ENCODE measurements at places on chromosomes 16 and 17.

GRCh38 chr16:50204453-50205108 is 51.5 kb downstream of the TENT4B start:
- ATAC-seq, result no peak

DNA sequence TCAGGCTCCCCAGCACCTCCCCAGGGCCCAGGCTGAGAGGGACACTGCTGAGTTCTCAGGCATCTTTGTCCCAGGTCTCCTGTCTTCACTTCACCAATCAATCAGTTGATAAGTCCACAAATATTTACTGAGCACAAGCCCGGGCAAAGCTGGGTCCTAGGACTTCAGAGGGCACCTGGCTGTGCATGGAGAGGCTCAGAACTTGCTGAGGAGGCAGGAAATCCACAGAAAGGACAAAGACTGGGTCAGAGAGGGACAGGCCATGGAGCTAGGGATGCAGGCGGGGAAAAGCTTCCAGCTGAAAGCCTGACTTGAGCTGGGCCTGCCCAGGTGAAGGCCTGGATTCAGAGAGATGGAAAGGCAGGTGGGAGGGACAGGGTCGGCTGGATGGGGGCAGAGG is 33.2 kb upstream of the C1QL1 start:
- ATAC-seq, result no peak

GRCh38 chr17:81488276-81488860 is 24.2 kb downstream of the ACTG1 start:
- peak; percentile 0 for ATAC-seq

GRCh38 chr16:64773638-64774037 is 348.2 kb downstream of the CDH11 start:
- no peak for ATAC-seq

GRCh38 chr17:72090108-72090507 is 30.7 kb upstream of the SOX9 start:
- no peak for ATAC-seq

DNA sequence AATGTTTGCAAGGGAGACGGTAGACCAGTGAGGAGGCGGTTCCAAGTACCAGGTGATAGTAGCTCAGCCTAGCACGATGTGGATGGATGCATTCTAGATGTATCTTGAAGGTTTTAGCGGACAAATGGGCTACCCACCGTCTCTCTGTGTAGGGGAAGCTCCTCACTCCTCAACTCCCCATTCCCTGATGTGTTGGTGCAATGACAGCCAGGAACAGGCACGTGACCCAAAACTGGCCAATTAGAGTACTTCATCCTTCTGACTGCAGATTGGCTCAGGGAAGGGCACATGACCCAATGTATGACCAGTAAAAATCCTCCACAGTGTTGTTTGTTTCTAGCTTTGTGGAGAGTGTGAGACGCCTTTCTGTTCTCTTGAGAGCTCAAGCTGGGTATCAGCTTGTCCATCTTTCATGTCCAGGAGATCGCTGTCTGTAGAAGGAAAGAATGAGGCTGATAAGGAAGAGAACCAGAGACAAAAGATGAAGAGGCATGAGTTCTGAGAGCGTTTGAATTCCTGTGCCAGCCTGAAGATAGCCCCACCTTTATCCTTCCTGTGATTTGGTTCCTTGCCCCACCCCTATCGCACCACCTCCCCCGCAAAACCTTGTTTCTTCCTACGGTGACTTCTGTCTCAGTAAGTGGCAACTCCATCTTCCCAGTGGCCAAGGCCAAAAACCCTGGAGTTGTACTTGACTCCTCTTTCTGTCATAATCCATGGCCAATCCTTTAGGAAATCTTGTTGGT is 2.3 kb upstream of the BORCS6 start:
- ATAC-seq, result peak; percentile 67

GRCh38 chr17:45040459-45040858 is 11.0 kb downstream of the DCAKD start:
- ATAC-seq, result no peak

- ATAC-seq, result no peak
Observed at GRCh38 chr17:38591759-38592241, 14.0 kb downstream of the SRCIN1 start.

DNA sequence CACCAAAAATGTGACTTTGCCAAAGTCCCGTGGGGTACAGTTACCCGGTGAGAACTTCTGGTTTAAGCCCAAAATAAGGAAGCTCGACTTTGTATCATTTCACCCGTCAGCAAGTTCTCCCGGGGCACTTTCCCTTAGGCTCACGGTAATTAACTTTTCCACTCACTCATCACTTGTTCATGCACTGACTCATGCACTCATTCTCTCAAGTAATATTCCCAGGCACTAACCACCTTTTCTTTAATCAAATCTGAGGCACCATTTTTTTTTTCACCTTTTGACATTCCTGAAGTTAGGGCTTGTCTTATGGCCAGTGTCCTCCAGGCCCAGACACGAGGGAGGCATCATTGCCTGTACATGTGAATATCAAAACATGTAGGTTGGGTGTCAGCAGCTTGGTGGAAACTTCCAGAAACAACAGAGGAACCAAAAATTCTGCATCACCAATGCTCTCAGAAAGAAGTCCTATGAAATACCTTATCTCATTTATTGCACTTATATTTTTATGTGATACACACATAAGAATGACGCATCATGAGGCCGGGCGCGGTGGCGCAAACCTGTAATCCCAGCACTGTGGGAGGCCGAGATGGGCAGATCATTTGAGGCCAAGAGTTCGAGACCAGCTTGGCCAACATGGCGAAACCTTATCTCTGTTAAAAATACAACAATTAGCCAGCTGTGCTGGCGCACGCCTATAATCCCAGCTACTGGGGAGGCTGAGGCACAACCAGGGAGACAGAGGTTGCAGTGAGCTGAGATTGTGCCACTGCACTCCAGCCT is 36.1 kb upstream of the ATP2C2 start:
- no peak for ATAC-seq

DNA sequence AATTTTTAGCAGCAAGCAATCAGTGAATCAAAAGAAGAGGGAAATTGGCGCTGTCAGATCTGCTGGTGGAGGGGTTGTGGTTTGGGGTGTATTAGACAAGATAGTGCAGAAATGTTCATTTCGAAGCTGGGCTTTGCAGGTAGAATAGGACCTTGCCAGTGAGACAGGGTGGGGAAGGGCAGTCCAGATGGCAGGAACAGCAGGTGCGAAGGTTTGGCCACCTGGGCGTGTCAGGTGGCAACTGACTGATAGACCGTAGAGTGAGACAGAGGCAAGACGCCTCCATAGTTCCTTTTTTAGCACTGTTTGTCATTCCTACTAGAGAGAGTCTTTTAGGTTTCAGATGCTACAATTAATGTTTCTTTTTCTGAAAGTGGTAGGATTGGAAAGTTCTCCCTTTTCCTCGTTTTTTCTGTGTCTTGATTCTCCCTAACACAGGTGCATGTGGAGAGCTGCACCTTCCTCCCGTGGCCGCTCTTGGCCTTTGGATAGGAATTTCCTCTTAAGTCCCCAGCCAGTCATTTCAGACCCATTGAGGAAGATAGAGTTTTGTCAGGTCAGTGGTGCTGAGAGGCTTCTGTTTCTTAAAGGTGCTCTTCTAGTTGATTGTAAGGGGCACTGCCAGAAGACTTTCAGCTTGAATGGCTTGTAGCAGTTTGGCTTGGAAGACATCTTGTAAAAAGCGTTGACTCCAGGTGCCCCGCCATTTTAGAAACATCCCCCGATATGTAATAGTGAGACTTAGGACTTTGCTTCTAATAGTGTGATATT is 315.6 kb downstream of the SNX29 start:
- ATAC-seq, result no peak

DNA sequence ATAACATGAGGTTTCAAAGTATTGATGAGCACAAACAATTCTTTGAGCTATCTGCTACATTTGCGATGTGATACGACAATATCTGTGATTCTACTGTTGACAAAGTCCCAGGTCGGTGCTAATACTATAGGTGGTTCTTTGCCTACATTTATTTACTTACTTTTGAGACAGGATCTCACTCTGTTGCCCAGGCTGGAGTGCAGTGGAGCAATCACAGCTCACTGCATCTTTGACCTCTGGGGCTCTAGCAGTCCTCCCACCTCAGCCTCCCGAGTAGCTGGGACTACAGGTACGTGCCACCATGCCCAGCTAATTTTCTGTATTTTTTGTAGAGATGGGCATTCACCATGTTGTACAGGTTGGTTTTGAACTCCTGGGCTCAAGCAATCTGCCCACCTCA is 343.4 kb downstream of the SHISA9 start:
- no peak for ATAC-seq

DNA sequence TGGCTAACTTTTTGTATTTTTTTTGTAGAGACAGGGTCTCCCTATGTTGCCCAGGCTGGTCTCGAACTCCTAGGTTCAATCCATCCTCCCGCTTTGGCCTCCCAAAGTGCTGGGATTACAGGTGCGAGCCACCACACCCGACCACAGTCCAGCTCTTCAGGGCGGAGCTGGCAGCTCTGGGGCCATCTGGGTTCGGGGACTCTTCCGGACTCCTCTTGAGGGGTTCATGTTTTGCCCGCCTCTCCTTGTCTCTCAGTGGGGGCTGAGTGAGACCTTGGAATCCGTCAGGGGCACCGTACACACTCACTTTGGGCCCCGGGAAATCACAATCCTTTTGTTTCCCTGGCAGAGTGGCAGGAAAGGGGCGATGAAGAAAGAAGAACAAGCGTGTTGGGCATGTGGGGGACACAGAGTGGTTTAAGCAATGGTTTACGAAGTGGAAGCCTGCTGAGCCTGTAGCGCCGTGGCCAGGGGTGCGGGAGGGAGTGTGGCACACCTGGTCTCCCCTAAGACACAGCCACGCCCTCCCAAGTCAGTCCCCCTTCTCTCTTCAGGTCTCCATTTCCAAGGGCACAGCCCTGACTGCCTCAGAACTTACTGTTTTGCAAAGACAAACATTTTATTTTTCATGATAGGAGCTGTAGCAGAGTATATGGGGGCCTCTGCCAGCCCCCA is 26.1 kb downstream of the TNS4 start:
- no peak for ATAC-seq

GRCh38 chr16:66255647-66256046 is 110.8 kb upstream of the CDH5 start:
- ATAC-seq, result no peak

GRCh38 chr17:27339836-27340550 is 46.1 kb downstream of the WSB1 start:
- ATAC-seq, result no peak

DNA sequence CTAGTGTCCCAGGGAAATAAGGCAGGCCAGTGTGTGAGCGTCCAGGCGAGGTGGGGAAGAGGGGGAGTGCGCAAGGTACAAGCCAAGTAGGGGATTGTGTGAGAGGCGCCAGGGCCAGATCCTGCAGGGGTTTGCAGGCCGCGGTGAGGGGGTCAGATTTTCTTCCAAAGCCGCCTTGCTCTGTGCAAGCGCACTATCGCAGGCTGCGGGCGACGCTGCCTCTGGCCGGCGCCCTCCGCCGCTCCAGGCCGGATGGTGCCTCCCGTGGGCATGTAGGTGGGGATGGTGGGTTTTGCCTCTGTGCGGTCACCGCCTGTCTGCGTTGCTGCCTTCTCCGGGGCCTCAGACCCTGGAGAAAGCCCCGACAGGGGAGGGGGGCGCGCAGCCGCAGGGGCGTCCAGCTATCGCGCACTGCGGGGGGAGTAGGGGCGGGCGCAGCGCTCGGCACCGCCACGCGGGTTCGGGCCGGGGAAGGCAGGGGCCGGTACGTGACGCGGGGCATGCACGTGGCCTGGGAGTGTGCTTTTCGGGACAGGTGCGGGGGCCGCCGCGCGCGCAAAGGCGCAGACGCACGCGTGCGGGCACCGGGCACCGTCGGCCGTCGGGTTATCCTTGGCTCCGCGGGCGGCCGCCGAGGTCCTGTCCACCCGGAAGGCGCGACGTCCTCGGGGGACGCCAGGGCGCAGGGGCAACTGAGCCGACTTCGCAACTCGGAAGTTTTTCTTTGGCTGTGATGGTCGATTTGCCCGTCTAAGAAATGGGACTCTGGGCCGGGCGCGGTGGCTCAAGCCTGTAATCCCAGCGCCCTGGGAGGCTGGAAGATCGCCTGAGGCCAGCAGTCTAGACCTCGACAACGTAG is 1.1 kb upstream of the HAPSTR1 start:
- ATAC-seq, result no peak

DNA sequence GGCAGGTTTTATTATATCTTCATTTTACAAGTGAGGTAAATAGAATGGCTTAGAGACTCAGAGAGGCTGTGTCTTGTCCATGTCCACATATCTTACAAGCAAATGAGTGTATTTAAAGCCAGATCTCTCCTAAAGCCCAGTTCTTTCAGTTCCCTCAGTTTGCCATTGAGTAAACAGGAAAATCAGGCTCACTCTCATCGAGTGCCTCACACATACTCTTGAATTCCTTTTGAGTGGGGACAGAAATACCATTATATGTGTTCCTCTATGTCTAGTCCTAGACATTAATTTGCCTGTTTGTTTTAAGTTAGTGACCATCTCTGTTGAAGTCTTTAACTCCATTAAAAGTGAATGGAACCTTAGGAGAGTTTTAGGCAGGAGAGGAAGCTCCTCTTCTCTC is 40.1 kb downstream of the BPTF start:
- no peak for ATAC-seq

DNA sequence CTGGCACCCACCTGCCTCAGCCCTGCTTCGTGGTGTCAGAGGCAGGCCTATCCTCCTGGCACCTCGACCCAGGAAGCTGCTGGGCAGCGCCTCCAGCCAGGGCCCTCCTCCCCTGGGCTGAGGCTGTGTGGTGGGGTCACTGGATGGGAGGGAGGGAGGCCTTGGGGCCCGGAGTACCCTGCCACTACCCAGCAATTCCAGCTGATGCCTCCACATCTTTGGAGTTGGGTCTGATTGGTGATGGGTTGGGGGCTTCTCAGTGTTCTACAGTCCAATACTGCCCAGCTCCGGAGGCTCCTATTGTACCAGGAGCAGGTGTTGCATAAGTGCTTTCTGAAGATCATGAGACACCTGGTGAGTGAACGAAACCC is 48.0 kb downstream of the USP22 start:
- ATAC-seq, result no peak

GRCh38 chr17:61233991-61234750 is 165.5 kb upstream of the TBX2 start:
- no peak for ATAC-seq

DNA sequence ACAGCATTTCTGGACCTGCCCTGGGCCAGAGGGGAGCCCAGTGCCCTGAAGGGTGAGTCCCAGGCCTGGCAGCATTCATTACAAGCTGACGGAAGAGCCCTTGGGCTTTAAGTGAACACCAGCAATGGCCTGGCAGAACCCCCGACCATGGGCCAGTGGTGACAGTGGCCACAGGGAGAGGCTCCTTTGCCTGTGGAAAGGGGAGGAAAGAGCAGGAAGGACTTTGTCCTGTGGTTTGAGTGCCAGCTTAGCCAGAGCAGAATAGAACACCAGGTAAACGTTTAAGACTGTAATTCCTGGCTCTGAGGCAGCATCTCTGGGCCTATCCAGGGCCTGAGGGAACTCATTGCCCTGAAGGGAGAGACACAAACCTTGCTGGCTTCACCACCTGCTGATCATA is 34.3 kb upstream of the ATP2C2 start:
- ATAC-seq, result no peak
